ENCODE measurements at places on chromosomes 12 and 14.

GRCh38 chr14:38536376-38537038 lies 280.6 kb upstream of the CLEC14A start:
- DNase-seq, result no peak

DNA sequence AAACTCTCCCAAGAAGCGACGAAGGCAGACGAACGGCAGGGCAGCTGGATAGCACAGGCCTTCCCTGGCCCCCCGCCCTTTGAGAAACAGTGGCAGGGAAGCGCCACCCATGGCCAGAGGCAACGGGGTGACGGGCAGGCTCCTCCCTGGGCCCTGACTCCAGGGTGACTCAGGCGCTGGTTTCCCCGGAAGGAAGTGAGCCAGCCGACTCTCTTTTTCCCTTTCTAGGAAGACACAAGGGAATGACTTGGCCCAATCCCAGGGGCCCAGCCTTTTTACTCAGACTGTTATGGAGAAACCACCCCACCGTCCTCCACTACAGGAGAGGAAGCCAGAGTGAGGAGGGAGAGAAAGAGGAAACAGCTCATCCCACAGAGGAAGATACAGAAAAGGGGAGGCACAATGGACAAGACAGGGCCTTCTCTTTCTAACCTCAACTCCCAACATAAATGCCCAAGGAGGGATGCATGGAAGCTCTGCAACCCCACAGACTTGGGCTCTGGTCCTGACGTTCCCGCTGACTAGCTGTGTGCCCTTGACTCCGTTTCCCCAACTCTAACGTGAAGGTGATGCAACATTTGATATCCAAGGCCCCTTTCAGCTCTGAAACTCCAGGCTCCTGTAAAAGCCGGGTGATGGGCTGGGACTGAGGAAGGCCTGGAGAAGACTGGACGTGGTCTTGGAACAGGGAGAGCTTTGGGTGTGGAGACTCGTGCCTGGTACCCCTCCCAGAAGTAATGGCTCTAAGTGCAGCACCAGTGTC lies 27.9 kb downstream of the ACTN1 start:
- no peak for DNase-seq

DNA sequence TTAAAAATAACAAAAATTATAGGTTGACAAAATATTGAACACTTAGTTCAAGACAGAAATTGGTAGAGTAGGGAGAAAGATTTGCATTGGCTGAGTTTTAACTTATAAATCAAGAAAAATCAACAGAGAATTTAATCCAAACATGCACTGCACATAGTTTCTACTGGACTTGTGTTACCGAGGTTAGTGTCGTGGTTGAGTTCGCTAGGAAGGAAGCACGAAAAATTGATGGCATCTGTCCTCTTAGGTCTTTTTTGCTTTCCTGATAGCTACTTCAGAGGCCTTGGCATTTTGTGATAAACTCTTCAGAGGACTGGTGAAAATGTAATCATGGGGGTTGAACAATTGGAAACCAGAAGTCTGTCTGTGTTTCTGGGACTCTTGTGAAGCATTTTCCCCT lies 392.9 kb downstream of the NUAK1 start:
- DNase-seq, result no peak

- no peak for DNase-seq
Observed at GRCh38 chr12:65302891-65303290, 24.4 kb downstream of the MSRB3 start.

- DNase-seq, result no peak
Observed at GRCh38 chr12:82873951-82874350, 187.2 kb downstream of the TMTC2 start.

- DNase-seq, result no peak
Observed at GRCh38 chr14:57293866-57294837, 25.4 kb downstream of the AP5M1 start.

DNA sequence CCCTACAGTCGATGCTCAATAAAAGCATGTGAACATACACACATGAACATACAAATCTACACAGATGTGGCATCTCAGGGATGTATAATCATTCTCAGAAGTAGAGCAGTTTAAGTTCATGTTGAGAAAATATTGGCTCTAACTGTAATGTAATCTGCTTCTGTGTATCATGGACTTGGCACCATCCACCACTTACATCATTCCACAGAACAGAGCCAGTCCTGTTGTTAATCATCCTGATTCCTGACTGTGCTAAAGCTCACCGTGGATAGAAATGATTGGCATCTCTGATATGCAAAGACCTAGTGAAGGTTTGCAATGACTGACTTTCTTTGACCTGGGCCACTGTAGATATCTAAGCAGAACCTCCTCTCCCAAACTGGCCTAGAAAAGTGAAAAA lies 1141.3 kb downstream of the BCL11B start:
- no peak for DNase-seq

DNA sequence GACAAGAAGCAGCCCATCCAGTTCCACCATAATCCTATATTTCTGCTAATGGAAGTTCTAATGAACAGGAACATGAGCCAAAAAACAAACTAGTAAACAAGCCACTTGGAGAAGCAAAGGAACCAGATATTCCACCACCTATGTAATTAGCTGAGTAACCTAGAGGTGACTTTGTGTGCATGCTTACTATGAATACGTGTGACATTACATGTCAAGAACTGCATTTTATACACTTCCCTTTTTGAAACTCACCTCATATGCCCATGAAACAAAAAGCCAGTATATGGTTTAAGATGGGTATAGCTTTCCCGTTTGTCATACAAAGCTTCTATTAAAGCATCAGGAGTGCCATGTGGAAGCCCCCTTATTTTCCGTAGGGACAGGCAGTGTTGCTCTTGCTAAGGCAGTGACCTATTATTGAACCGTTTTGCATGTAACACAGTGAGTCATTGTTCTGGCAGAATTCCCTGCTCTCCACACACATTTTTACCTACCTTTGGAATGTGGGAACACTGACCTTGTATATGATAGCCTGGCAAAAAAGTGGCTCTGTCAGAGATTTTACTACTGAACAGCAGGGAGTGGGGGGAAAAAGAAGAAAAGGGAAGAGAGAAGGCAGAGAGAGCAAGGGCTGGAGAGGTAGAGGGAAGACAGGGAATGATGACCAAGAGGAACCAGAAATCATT lies 34.8 kb upstream of the FRMD6 start:
- DNase-seq, result no peak

DNA sequence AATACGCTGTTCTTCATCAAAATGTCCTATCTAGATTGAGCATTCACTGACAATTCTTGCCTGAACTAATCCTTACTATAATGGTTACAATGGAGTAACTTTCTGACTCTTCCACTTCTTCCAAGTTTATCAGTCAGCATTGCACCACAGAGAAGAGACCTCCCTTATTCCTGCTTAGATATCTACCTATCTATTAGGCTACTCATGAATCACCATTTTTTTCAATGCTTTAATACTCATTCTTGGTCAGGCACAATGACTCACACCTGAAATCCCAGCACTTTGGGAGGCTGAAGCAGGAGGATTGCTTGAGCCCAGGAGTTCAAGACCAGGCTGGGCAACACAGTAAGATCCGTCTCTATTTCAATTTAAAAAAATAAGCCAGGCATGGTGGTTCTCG lies 39.3 kb downstream of the RPS6KA5 start:
- no peak for DNase-seq

DNA sequence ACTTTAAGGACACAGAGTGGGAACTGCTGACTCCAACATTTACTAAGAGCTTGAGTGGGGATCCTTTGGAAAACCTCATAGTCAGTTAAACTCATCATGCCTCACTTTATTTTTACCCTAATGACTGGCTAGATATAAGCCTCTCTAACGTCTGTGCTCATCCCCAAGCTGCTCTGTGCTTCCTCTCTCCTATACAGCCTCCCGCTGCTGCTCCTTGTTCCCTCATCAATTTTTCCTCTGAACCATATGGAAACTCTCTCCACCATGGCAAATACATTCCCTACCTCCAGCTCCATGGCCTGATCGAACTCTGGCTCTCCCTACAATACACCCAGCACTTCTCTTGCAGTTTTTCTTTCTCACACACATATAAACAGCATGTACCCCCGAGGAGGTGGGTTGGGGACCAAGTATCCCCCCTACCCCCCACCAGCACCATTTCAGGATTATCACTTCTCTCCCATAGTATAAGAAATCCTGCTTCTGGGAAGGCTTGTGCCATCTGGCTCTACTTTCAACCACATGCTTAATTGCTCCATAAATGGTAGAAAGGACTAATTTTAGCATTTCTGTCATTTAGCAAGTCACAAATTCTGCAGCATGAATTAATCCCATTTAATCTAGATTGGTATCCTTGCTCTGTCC lies 39.2 kb upstream of the DYRK2 start:
- DNase-seq, result no peak

- no peak for DNase-seq
Observed at GRCh38 chr12:32702473-32702872, 23.4 kb downstream of the DNM1L start.

GRCh38 chr12:108400481-108400880 lies 61.4 kb upstream of the CMKLR1 start:
- DNase-seq, result no peak

- no peak for DNase-seq
Observed at GRCh38 chr12:95393191-95393790, 80.7 kb upstream of the METAP2 start.

DNA sequence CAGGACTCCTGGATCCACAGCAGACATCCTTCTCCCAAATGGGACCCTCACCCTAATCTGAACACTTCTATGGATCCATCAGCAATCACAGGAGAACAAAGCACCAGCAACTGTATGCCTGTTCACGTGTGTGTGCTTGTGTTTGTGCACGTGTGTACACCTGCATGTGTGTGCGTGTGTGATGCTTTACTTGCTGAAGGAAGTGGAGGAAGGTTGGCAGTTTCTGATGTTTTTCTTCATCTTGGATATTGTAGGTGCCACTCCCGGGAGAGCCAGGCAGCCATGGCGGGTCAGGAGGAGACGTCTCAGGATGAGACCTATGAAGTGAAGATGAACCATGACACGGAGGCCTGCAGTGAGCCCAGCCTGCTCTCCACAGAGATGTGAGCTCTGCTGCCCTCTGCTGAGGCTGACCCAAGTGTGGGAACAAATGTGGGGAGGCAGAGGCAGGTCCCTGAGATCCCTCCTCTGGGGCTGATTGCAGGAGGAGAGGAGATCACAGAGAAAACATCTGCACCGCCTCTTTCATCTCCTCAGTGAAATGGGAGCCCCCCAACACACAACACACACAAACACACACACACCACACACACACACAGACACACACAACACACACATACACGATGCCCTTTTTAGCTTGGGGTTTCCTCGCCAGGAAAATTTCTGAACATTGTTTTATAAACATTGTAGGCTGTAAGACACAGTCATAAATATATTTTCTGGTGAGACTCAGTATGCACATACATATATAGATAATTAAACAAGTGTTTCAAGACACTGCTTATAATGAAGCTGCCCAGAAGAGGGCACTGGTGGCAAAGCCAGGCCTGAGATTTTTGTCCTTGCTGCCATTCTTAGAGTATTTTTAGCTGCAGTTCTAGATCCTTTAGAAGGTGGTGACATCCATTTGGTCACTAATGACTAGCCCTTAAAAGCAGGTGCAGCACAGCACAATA lies 112.2 kb upstream of the FKBP4 start:
- DNase-seq, result no peak

- no peak for DNase-seq
Observed at GRCh38 chr14:56814969-56815700, 4.9 kb upstream of the OTX2 start.

GRCh38 chr14:90188588-90188987 lies 67.8 kb upstream of the PSMC1 start:
- no peak for DNase-seq

DNA sequence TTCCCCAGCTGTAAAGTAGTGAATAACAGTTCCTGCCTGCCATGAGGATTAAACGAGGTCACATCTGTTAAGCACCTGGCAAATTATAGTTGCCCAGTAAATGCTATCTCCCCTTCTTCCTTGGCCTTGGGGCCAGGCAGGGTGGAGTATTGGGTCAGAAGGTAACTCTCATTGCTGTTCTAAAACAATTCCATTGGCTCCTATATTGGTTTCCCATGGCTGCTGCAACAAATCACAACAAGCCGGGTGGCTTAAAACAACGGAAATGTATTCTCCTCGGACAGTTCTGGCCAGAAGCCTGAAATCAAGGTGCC lies 31.9 kb downstream of the MMAB start:
- DNase-seq, result no peak

DNA sequence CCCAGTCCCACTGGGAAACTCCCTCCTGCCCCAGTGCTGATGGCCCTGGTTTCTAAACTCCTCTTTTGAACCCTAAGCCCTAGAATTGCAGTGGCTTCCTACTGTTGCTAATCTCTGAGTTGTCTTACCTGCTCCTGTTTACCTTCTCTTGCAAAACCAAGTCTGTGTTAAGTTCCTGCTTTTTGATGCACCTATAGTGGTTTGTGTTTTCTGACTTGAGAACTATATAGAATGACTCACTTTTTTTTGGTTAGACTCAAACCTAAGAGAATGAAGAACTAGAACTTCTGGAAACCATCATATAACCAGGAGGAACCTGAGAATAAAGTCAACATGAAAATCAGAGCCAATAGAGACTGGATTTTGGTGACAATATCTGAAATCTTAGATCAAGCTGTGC lies 5.5 kb upstream of the GAS2L3 start:
- DNase-seq, result no peak

GRCh38 chr12:42162193-42162592 lies 17.5 kb upstream of the GXYLT1 start:
- DNase-seq, result no peak

DNA sequence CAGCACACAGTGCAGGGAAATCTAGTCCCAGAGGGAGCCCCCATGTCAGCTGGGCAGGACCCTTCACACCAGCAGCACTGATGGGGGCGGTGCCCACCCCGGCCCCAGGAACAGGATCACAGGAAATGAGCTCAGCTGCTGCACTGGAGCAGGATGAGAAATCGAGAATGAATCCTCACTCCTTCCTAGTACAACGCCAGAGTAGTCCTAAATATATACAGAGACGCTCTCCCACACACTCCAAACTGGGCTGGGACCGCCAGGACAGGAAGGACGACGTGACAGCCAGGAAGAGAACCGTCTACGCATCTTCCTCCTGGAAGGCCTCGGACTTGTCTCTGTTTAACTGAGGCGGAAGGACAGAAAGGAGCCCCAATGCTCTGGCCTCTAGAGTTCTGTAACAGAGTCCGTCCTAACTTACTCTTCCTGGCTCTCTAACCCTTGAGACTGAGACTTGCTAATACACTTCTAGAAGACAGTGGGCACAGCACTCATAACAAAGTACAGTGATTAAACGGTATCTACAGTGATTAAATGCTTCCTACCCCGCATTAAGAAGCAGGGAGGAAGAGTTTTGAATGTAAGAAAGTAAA lies 33.4 kb downstream of the CDC42BPB start:
- DNase-seq, result no peak

DNA sequence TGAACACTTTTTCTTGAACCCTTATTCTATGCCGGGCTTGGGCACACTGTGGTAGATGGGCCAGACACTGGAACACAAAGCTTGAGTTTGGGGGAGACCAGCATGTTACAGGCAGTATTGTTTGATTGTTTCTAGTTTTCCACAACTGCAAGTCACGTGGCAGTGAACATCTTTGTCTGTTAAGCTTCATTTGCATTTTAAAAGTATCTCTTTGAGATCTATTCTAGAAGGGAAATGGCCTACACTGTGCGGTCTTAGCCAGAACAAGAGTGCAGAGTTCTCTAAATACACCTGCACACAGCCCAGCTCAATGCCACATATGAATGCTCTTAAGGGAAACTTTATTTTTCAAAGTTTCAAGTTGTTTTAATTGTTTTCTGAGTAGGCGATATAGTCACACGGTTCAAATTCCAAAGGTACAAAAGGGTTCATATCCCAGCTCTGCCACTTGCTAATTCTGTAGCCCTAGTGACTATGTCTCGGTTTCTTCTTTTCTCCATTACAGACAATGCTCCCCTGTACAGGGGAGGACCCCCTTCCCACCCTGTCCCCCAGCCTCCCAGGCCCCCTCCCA lies 24.9 kb downstream of the RIN3 start:
- no peak for DNase-seq

GRCh38 chr12:124994437-124994975 lies 1.1 kb downstream of the BRI3BP start:
- no peak for DNase-seq

All from cortex of kidney (tissue), 1 donor.